Cortex of kidney (tissue), 1 donor: ENCODE measurements at places on chromosomes 5 and 9.

DNA sequence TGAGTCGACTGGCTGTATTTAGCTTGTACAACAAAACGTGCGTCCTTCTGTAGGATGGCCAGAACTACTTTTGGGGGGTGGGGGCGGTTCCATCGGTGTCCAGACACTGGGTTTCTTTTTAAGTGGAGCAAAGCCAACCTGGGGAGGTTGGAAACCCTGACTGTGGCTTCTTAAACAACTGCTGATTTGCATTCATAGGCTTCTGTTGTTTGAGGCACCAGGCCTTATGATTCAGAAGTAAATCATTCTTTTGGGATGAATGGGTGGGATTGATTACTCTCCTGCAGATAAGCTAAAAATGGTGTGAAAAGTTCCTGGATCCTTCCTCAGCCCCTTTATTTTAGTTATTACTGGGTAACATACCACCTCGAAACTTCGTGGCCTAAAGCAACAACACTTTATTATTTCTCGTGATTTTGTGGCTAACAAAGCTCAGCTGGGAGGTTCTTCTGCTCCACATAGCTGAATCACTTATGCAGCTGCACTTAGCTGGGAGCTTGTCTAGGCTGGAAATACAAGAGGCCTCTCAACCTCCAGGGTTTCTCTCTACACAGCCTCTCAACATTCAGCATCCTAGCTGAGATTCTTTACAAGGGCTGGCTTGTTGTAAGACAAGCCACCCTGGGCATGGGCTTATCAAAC is 12.2 kb upstream of the SMIM32 start:
- no peak for DNase-seq

DNA sequence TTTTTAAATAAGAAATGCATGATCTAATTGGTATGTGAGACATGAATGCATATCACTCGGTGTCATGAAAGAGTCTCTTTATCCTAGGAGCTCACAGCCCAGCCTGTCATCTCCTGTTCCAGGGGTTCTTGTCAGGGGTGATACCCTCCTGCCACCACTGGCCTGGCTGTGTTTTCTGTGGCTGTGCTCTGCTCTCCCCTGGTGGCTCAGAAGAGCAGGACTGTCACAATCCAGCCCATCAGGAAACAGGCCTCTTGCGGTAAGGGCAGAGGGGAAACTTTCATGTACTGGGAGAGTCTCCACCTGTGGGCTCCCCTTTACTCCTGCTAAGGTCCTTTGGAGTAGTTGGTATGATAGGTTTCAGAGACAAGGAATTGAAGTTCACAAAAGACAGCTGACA is 240.2 kb upstream of the GLRA1 start:
- no peak for DNase-seq

DNA sequence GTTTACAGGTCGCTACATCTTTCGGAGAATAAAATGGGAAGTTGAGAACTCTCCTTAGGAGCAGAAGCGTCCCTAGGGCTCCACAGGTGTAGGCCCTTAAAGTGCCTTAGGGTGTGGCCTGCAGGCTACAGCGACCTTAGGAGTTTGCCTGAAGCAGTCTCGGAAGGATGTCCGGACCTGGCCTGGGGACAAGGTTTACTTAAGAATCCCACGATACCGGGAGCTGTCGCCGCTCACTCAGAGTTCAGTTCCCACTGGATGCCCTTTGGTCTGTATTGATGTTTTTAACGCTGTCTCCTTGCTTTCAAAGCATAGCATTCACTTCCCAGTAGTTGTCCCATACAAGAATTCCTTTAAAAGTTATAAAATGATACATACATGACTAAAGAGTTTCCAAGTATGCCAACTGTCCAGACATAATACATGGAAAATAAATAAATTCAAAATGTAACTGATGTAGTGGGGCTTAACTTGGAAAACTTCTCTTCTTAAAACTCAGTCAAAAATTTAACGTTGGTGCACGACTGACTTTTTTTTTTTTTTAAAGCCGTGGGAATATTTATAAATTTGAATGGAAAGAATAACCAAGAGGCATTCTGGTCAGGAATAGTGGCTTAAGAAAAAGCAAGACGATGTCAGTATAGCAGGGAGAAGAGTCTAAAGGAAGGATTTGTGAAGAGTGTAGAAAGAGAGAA is 848 bp downstream of the RAD50 start:
- DNase-seq: no peak

DNA sequence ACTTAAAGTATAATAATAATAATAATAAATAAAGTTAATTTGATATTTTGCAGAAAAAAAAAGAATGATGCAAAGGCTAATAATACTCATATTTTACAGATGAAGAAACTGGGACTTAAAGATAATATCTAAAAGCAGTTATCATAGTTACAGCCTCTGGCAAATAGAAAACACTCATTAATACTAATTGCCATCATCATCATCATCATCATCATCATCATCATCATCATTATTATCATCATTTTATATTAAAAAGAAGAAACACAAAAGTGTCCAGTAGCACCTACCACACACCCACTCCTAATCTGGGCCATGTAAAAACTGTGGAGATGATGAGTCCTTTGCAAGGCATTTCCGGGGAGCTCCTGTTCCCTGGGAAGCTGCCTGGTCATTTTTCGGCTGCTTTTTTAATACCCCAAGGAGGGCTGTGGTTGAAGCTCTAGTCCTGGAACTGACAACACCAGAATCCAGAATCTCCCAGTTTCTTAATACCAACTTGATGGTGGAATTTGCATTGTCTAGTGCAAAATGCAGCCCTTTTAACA is 70.8 kb downstream of the HTR4 start:
- no peak for DNase-seq
